ENCODE measurements at places on chromosomes 16 and 17.

- no peak for DNase-seq
These were observed 14.0 kb downstream of the ANKRD11 start for GRCh38 chr16:89476379-89476778.

- DNase-seq: no peak
These were observed 308.4 kb downstream of the ABCC12 start for GRCh38 chr16:47847220-47847970.

- DNase-seq: no peak
These were observed 17.1 kb upstream of the C17orf58 start for GRCh38 chr17:68013385-68013784.

DNA sequence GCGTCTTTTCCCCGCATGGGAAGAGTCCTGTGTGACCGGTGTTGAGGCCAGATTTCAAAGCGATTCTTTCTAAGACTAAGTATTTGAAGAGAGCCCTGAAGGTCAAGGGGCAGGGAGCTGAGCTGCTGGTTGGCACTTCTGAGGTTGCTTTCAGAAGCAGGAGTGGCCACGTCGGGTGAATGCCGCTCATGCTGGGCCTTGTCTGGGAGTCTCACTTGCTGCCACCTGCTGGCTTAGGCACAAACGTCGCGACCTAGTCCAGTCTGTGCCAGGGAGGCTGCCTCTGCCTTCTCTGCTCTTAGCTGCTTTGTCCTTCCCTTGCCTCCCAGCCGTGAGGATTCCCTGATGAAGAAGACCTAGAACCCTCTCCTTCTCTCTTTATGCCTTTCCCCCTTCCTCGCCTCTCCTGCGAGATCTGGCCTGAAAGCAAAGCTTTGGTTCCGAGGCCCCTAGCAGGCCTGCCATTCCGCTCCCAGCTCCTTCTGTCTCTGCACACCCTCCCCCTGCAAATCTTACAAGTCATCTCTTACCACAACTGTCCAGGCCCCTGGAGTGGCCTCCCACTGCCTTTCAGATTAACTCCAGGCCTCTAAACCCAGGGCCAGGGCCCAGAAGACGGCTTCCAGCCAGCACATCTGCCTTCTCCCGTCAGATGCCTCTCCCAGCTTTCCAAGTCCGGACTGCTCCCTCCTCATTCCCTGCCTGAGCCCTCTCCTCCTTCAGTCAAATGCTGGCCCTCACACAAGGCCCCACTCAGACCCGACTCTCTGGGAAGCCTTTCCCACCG, 11.4 kb downstream of the CTNS start:
- DNase-seq: peak; percentile 24

DNA sequence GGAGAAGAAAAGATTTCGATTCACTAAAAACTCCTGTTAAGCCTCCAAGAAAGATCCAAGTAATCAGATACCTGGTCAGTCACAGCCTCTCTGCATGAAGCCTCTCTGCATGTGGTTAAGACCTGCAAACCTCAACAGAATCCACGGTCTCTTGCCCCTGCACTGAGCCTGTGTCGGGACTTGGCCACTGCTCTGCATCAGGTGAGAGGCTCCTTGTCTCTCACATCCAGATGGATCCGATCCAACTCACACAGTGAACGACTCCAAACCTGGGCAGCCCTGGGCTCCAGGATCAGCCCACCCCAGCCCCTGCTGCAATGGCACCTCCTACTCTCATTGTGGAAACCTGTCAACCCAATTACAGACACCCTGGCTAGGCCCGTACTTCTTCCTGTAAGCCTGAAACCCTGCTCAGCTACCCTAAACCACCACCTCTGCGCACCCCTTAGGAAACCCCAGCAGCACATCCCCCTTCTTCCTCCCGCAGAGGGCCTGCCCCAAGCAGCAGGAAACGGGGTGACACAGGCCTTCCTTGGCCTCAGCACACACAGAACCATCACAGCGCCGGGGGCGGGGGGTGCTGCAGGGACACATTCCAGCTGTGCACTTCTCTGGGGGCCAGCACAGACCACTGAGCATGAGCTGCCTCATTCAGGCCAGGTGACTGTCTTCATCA, 129.5 kb downstream of the ANKRD11 start:
- no peak for DNase-seq

DNA sequence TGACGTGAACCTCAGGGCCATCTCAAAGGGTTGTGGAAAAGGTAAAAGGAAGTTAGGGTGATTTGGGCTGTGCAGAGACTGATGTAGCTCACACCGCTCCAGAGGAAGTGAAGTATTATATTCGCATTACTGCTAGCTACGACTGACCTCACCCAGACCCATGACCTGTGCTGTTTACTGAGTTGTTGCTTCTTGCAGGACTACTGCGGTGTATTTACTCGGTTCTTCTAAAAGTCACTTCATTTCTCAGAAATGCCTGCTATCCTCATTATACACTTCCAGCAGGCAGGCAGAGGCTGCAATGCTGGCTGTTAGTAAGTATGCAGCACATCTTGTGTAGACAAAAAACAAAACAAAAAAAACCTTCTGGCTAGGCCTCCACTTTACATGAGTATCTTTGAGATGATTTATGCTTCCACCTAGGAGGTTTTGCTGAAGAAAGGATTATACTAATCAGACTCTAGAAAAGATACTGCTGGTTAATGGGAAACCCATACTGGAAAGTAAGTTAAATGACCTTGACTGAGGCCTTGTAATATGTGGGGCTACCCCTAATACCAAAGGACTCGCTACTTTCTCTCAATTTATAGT, 76.0 kb downstream of the CREBBP start:
- no peak for DNase-seq

- no peak for DNase-seq
These were observed 6.6 kb downstream of the UBALD1 start for GRCh38 chr16:4607841-4608703.

DNA sequence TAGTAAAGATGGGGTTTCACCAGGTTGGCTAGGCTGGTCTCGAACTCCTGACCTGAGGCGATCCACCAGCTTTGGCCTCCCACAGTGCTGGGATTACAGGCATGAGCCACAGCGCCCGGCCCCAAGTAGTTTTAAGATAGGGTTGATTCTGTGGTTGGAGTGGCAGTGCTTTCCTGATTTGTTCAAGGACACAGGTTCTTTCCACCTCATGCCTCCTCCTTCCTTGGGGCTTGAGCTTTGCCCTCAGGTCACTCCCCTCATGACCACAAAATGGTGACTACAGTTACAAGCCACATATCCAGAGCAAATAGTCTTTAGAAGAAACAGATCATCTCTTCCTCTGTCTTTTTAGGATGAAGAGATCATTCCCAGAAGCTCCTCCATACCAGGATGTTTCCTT, 25.3 kb upstream of the SMURF2 start:
- no peak for DNase-seq

DNA sequence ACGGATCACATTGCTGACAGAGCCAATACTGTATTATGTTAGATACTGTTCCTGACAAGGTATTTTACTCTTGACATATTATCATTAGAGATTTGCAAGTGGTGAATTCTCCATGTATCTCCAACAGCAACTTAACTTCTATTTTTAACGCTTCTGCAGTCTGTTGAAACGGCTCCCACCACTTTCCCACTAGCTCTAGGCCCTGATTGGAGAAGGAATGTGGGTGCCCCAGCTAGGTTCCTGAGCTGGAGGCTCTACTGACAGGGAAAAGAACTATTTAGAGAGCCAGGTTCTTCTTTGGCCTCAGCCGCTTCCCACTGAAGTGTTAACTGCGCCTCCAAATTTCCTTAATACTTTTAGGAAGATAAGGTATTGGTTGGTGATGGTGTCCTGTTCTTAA, 191.8 kb downstream of the RBFOX1 start:
- no peak for DNase-seq

- no peak for DNase-seq
These were observed 28.4 kb downstream of the MYH3 start for GRCh38 chr17:10628756-10629155.

GRCh38 chr16:79756571-79756970, 156.0 kb upstream of the MAF start:
- DNase-seq: no peak

- DNase-seq: peak; percentile 48
These were observed 12.3 kb downstream of the HSD11B2 start for GRCh38 chr16:67443265-67443664.

- peak; percentile 55 for DNase-seq
These were observed 56.4 kb downstream of the SLC6A2 start for GRCh38 chr16:55711959-55712876.

- peak; percentile 71 for DNase-seq
These were observed at the start of gene UNKL for GRCh38 chr16:1414532-1415260. Gene UNKL, minus strand, starts transcription at chr16:1414704. Its CDS starts 13 bp downstream, at chr16:1414691.

All from MG63 (cell line).